ENCODE measurements at places on chromosomes 1 and 21.
A peak's percentile ranks its signal among the peaks of the same experiment; 100 is the strongest.

- DNase-seq: no peak
These were observed 7.5 kb upstream of the MYOM3 start for GRCh38 chr1:24119489-24119858.

DNA sequence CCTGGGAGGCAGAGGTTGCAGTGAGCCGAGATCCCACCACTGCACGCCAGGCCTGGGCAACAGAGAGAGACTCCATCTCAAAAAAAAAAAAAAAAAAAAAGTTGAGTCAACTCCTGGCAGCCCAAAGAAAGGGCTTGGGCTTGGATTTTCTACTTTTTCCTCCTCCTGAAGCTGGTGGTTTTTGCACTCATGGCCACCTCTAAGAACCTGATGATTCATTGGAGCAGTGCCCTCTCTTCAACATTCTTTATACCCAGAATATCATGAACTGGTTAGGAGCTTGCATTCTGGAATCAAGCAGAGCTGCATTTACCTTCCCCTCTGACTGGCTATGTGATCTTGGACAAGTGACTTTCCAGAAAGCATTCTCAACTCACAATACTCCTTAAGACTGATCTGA lies 3.5 kb upstream of the ACTA1 start:
- peak; percentile 51 for DNase-seq

- DNase-seq: no peak
These were observed 20.5 kb downstream of the KNCN start for GRCh38 chr1:46530791-46531409.

DNA sequence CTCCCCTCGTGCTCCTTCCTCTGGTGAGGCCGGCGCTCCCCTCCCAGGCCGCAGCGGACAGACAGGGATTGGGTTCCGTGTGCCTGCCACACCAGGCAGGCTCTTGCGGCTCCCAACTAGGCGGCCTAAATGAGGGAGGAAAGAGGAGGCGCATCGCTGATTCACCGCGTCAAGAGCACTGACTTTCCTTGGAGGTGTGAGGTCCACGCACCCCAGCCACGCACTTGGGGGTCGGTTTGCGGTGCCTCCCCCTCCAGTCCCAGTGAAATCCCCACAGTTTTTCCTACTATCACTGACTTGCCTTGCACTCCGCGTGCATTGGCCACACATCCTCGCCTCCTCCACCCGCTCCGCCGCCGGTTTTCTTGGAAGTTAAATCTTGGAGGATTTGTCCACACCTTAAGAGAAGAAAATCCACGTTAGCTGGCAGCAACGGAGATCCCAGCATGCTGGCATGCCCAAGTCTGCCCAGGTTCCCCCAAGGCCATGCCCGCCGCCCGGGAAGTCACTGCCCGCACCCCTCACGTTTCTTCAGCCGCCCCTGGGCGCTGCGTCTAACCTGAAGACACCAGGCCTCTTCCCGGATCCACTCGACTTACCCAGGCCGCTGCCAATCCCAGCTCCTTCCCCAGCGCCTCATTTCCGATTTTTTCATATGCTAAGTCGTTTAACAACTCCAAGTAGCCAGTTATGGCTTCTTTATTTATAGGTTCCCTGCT lies 1.1 kb upstream of the FOXD3 start:
- no peak for DNase-seq

DNA sequence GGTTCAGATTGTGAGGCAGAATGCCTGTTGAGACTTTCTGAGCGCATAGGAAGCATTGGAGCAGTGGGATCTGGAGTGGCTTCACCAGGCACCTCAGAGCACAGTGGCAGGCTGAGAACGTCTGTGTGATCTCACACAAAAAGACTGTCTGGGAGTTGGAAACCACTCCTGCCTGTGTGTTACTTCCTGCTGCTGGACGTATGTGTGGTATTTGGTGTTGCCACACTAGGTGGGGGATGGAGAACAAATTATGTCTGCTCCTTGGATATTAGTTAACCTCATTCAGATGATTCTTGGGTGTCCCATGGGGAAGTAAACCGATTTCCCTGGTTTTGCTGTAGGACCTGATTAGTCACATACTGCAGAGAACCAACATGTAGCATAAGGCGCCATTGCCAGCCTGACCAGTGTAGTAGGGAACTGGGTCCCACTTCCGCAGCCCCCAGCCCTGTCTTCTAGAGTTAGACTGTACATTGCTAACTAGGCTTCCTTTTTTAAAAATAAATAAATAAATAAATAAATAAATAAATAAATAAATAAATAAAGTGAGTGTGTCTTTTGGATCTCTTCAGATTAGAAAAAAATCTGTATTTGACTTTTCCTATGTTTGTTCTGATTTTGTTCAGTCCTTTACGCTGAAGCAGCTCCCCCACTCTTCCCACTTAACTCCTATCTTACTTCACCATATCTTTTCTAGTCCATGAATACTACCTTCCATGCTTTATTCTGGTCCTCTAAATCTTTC lies 26.9 kb downstream of the UCK2 start:
- DNase-seq: peak; percentile 82

DNA sequence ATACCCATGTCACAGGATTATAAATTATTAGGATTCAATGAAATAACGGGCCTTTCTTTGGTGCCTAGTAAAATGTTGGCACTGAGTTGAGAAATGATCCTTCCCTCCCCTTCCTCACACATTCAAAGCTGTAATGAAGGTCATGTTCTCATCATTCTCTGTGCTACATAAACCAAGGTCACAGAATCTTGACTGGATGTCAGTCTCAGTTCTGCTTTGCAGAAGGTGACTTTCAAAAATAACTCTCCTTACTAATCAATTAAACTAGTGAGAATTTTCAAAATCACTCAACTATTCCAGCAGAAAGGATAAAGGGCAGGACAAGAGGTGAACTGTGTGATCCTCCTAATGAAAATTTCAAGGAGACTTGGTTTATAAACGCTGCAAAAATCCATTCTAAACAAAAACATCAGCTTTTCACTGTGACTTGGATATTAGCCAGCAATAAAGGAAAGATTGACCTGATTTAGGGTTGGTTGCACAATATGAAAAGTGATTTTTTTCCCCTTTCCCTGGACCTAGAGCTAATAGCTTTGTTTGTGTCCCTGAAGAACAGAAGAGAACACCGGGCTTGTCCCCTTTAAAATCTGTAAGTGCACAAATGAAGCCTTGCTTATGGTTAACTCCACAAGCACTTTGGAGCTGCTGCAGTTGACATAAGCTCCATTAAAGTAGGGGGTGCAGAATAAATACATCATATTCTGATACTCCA lies 120.1 kb downstream of the SEC16B start:
- no peak for DNase-seq

Data from astrocyte of the hippocampus (primary cell).